ENCODE measurements at places on chromosomes 1 and 21. TPM values are rescaled to one million over a fixed set of nuclear protein-coding genes. Genes with fewer than 3 reads are reported as not detected.

The CCDC27 gene
- total RNA-seq, result not detected

The SH3BGR gene
- 33.9 TPM for total RNA-seq

The RGS4 gene
- 15.8 TPM for total RNA-seq

The TLR5 gene
- total RNA-seq, result 8.3 TPM

The WDR64 gene
- not detected for total RNA-seq

The TEDDM1 gene
- total RNA-seq, result not detected

The CRP gene
- not detected for total RNA-seq

The MYBPH gene
- not detected for total RNA-seq

The RUNX1 gene
- total RNA-seq, result 10.9 TPM

- H3K36me3 ChIP-seq, result no peaks in the 10 kb centered on the region
- no peaks in the 10 kb centered on the region for H3K27me3 ChIP-seq
- H3K27ac ChIP-seq, result no peak overlapping the region
- H3K4me1 ChIP-seq, result peaks cover 8% of the 10 kb centered on the region
- no peak overlapping the region for H3K4me3 ChIP-seq
Measured at GRCh38 chr1:159933347-159933746, 8.0 kb upstream of the TAGLN2 start.

DNA sequence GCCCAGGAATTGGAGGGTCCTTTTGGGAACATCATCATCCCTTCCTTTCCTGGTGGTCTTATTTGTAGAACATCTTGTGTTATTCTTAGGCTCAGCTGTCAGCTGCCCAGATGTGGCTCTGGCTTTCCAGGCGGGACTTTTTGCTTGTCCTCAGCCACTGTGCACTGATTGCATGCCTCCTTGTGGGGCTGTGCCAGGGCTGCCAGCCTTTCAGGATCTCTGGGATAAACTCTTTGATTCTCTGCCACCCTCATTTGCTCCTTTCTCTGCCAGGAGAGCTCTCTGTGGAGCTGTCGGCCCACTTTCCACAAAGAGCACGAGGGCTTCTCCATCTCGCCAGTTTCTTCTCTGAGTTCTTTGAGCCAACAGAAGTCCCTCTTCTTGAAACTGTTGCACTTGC, 63.1 kb downstream of the PTPRU start:
- no peak for DNase-seq
- no peak overlapping the region for H3K4me3 ChIP-seq
- peaks cover 19% of the 10 kb centered on the region for H3K36me3 ChIP-seq
- H3K27me3 ChIP-seq, result no peaks in the 10 kb centered on the region

DNA sequence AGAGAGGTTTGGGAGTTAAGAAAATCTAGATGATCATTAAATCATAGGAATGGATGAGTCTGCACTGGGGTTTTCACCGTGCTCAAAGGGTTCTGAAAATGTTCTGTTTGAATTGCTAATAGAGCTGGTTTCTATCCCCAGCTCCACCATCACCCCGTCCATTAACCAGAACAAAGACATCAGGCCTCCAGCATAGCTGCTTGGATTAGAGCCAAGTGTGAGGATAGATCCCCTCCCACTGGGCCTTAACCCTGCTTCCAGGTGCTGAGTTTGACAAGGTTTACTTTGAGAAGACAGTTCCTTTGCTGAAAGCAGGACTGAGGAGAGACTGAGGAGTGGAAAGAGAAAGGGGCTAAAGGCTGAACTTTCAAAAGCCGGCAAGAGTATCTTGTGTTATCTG, 48.3 kb downstream of the MPZL1 start:
- H3K4me1 ChIP-seq, result no peaks in the 10 kb centered on the region
- no peak overlapping the region for H3K4me3 ChIP-seq
- no peaks in the 10 kb centered on the region for H3K27me3 ChIP-seq
- DNase-seq, result no peak
- no peak overlapping the region for H3K27ac ChIP-seq
- H3K36me3 ChIP-seq, result peaks cover 39% of the 10 kb centered on the region

DNA sequence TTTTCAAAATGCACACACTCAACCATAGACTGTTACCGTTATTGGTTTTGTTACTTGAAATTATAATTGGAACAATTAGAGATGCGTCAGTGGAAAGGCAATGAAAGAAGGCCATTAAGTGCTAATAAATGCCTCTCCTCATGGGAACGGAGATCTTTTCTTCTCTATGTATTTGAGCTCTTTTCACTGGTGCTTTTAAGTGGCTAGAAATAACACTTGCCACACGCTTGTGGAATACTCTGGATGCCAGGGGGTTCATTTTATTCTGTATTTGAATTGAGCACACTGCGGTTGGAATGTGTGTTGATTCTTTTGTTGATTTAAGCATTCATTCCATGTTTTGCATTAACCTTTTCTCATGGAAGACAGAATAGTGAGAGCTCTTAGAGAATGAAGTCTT, 68.4 kb downstream of the DNM3 start:
- no peak overlapping the region for H3K4me3 ChIP-seq
- no peak overlapping the region for H3K27ac ChIP-seq
- no peak for DNase-seq
- peaks cover 8% of the 10 kb centered on the region for H3K4me1 ChIP-seq
- no peaks in the 10 kb centered on the region for H3K27me3 ChIP-seq

- no peak overlapping the region for H3K4me3 ChIP-seq
- no peaks in the 10 kb centered on the region for H3K36me3 ChIP-seq
- H3K27me3 ChIP-seq, result no peaks in the 10 kb centered on the region
- no peak for DNase-seq
- no peak overlapping the region for H3K27ac ChIP-seq
Measured at GRCh38 chr1:38173157-38173831, 126.7 kb upstream of the POU3F1 start.

DNA sequence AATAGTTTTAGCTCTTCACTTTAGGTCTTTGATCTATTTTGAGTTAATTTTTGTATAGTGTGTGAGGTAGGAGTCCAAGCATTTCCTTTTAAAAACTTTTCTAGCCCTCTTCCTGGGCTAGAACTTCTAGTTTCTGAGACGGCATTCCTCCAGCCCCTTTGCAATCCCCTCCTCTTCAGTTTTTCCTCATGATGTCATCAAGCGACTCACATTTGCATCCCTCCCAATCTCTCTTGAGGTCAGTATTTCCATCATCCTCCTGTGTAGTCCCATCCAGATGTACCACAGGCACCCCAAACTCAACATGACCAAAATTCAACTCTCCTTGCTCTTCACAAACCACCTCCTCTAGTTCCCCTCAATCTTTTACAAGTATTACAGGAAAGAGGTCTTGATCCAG, 10.7 kb downstream of the HMGN2 start:
- no peak for DNase-seq
- H3K27me3 ChIP-seq, result no peaks in the 10 kb centered on the region
- no peak overlapping the region for H3K27ac ChIP-seq
- H3K36me3 ChIP-seq, result peaks cover 23% of the 10 kb centered on the region
- H3K4me1 ChIP-seq, result no peaks in the 10 kb centered on the region

GRCh38 chr1:204445860-204446412, 34.3 kb upstream of the PPP1R15B start:
- H3K4me1 ChIP-seq, result peaks cover 20% of the 10 kb centered on the region
- peaks cover 76% of the 10 kb centered on the region for H3K36me3 ChIP-seq
- DNase-seq, result no peak
- no peak overlapping the region for H3K27ac ChIP-seq
- no peaks in the 10 kb centered on the region for H3K27me3 ChIP-seq
- no peak overlapping the region for H3K4me3 ChIP-seq

GRCh38 chr1:18283601-18284385, 176.2 kb downstream of the IGSF21 start:
- H3K4me1 ChIP-seq, result no peaks in the 10 kb centered on the region
- H3K4me3 ChIP-seq, result no peak overlapping the region
- no peak overlapping the region for H3K27ac ChIP-seq
- H3K27me3 ChIP-seq, result no peaks in the 10 kb centered on the region
- no peaks in the 10 kb centered on the region for H3K36me3 ChIP-seq

DNA sequence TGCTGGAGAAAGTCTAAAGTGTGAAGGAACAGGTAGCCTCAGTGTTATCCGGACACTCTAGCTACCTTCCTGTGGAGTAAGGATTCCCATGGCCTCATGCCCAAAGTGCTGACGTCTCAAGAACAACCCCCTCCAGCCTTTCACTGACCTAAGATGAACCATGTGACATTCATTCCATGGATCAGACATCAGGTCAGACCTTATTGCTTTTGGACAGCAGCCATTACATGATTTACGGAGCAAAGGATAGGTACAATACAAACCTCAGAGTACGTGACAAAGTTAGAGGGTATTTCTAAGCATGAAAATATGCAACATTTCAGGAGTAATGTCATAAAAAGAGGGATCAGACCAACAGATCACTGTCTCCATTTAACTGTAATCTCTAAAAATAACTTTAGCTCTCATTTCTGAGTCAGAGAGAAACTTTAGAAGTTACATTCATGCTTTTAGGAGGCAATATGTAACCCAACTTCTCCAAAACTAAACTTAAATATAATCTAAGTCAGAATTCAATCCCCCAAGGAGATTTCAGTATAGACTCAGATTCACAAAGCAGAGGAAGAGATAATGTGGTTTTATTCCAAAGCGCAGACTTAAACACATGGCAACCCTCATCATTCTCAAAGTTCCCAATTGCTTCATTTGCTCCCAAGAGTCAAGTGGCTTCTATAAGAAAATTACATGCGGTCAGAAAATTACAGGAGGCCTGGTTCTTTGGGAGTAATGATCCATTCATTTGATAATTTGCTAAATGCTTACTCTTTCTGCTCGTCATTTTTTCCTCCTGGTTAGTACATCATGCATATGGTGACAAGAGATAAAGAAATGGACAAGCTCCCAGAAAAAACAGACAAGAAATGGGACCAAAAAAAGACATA, 280.4 kb downstream of the SETD4 start:
- no peaks in the 10 kb centered on the region for H3K27me3 ChIP-seq
- no peak for DNase-seq
- no peak overlapping the region for H3K27ac ChIP-seq
- H3K4me1 ChIP-seq, result no peaks in the 10 kb centered on the region
- no peak overlapping the region for H3K4me3 ChIP-seq

- H3K4me1 ChIP-seq, result peaks cover 61% of the 10 kb centered on the region
- no peaks in the 10 kb centered on the region for H3K27me3 ChIP-seq
- DNase-seq, result no peak
- H3K27ac ChIP-seq, result peak overlapping the region; percentile 83
- no peak overlapping the region for H3K4me3 ChIP-seq
- H3K36me3 ChIP-seq, result no peaks in the 10 kb centered on the region
Measured at GRCh38 chr1:168430321-168430720, 113.5 kb downstream of the XCL2 start.

GRCh38 chr1:165253818-165254254, 102.7 kb downstream of the LMX1A start:
- no peak for DNase-seq
- no peak overlapping the region for H3K4me3 ChIP-seq
- no peaks in the 10 kb centered on the region for H3K36me3 ChIP-seq
- H3K4me1 ChIP-seq, result no peaks in the 10 kb centered on the region
- peaks cover 14% of the 10 kb centered on the region for H3K27me3 ChIP-seq
- H3K27ac ChIP-seq, result no peak overlapping the region

GRCh38 chr1:151054971-151055547, 4.4 kb downstream of the CDC42SE1 start:
- no peaks in the 10 kb centered on the region for H3K27me3 ChIP-seq
- H3K27ac ChIP-seq, result peak overlapping the region; percentile 50
- H3K4me3 ChIP-seq, result no peak overlapping the region

Measured in esophagus muscularis mucosa (tissue), 4 donors.